ENCODE measurements at places on chromosomes 13 and 19.
A peak's percentile ranks its signal among the peaks of the same experiment; 100 is the strongest.

DNA sequence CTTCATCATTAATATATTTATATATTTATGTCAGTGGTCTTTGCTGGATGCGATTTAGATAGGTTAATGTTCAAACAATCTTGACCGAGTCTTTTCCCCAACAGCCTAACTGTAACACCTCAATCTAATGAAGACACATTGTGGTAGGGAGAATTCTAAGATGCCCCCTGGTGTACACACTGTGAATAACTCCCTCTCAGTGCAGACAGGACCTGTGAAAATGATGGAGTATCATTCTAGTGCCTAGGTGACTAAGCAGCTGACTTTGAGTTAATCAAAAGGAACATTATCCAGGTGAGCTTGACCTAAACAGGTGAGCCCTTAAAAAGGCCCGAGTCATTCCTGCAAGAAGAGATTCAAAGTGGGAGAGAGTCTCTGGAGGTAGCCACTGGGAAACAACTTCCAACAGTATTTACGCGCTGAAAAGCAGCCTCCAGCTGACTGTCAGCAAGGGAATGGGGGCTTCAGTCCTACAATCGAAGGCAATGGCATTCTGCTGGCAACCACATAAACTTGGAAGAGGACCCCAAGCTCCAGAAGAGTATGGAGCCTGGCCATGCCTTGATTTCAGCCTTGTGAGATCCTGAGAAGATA is 28.0 kb upstream of the KBTBD7 start:
- peak; percentile 55 for DNase-seq

- DNase-seq: no peak
These were observed 945 bp downstream of the AMER2 start for GRCh38 chr13:25171170-25171516.

DNA sequence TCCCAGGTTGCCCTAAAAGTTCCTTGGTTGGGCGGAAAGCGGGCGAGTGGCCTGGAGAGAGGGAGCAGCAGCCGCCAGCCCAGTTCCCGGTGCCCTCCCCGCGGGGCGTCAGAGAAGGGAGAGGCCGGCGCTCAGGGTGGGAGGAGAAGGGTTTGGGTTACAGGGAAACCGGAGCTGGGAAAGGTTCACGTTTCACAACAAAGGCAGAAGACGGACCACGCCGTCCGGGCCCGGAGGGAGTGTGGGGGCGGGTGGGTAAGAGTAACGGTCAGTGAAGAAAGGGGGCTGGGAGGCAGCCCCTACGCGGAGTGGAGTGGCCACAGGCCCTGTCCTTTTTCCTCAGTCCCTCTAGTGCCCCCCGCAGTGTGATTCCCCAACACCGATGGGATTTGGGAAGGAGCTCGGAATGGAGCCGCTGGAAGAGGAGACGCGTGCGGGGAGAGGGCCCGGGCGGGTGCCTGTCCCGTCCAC is 1.6 kb downstream of the SIX5 start:
- peak; percentile 65 for DNase-seq

- no peak for DNase-seq
These were observed 31.1 kb downstream of the AP1M1 start for GRCh38 chr19:16228637-16229321.

GRCh38 chr13:36190771-36191170 is 23.6 kb downstream of the SOHLH2 start:
- DNase-seq: no peak

GRCh38 chr19:7197760-7198696 is 96.2 kb downstream of the INSR start:
- peak; percentile 64 for DNase-seq

DNA sequence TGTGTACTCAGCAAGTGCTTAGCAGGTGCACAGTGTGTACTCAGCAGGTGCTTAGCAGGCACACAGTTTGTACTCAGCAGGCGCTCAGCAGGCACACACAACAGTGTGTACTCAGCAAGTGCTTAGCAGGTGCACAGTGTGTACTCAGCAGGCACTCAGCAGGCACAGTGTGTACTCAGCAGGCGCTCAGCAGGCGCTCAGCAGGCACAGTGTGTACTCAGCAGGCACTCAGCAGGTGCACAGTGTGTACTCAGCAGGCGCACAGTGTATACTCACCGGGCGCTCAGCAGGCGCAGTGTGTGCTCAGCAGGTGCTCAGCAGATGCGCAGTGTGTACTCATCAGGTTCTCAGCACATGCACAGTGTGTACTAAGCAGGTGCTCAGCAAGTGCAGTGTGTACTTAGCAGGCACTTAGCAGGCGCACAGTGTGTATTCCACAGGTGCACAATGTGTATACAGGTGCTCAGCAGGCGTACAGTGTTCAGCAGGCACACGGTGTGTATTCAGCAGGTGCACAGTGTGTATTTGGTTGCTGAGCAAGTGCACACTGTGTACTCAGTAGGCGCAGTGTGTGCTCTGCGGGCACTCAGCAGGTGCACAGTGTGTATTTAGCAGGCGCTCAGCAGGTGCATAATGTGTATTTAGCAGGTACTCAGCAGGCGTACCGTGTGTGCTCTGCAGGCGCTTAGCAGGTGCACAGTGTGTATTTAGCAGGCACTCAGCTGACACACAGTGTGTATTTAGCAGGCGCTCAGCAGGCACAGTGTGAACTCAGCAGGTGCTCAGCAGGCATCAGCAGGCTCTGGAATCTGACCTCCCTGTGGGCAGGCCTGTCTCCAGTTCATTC is 15.1 kb downstream of the CRTC1 start:
- DNase-seq: no peak

GRCh38 chr19:16373532-16373931 is 48.9 kb downstream of the KLF2 start:
- no peak for DNase-seq

- no peak for DNase-seq
These were observed 12.3 kb upstream of the ZNF180 start for GRCh38 chr19:44512326-44513298.

DNA sequence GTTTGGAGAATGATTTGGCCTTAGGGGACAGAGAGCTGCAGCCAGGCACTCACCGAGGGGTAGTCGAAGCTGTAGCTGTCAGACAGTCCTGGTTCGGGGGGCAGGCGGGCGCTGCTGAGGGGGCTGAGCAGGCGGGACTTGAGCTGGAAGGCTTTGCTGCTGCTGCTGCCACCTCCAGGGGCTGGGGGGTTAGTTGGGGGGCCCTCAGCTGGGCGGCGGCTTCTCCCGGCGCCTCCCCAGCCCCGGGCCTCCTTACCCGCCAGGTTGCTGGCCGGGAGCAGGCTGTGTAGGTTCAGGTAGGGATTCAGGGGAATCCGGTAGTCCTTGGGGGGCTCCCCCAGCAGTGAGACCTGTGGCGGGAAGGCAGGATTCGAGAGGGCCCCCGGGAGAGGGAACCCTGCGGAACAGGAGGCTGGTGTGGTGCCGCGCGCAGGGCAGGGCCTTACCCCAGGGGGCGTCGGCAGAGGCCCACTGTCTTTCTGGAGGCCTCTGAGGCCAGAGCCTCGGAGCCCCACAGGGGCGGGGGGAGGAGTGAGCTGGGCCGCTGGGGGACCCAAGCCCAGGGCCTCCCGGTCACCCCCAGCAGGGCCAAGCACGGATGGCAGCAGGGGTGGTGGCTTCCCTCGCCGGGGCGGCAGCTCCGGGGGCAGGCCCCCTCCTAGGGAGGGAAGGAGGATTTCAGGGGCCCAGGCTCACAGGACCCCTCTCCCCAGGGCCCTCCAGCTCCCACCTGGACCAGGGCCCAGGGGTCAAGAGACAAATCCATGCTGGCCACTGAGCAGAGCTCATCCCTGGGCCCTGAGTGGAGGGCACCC is 5.0 kb upstream of the FDX2 start:
- no peak for DNase-seq

GRCh38 chr13:46484561-46484960 is 68.4 kb upstream of the LRCH1 start:
- no peak for DNase-seq

GRCh38 chr13:77545626-77546412 is 10.3 kb downstream of the SCEL start:
- DNase-seq: no peak

GRCh38 chr13:83216479-83217245 is 665.6 kb downstream of the SLITRK1 start:
- DNase-seq: no peak

- DNase-seq: no peak
These were observed 161.1 kb downstream of the SLC7A1 start for GRCh38 chr13:29434217-29434945.

DNA sequence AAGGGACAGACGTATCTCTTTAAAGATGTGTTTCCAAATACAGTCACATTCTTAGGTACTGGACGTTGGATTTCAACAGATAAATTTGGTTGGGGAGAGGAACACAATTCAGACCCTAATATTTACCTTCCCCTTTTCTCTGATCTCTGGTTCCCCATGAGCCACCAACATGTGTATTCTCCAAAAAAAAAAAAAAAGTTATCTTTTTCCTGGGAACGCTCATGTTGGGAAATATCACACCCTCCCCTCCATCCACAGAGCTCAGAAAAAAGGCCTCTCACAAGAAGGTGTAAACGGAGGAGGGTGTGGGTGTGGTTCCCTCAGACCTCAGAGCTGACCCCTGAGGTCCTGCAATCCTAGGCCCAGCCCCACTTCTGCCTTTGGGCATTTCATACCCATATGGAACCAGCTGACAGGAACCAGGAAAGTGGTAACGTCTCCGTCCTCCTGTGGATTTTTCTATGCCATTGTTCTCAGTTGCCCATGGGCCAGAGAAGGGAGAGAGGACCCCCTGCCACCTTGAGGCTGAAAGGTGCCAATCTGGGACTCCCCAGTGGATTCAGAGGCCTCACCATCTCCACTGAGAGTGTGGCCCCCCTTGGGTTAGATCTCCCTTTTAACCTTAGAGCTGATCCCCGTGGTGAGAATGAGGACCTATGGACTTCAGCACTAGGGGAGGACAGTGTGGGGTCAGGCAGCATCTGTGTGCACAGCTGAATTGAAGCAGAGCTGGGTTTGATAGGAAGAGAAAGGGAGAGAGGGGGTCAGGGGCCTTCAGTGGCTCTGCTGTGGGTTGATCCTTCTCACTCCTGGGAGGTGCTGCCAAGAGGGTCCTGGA is 8.4 kb upstream of the SIGLEC12 start:
- DNase-seq: no peak

GRCh38 chr19:1549332-1549945 is 18.7 kb downstream of the MEX3D start:
- no peak for DNase-seq

DNA sequence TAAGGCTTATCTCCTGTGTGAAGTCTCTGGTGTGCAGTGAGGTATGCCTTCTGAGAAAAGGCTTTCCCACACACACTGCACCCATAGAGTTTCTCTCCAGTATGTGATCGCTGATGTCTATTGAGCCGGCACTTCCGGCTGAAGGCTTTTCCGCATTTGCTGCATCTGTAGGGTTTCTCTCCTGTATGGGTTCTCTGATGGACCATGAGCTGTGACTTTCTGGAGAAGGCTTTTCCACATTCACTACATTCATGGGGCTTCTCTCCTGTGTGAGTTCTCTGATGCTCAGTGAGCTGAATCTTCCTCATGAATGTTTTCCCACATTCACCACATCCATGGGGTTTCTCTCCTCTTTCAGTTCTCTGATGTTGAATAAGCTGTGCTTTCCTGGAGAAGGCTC is 14.7 kb downstream of the ZNF577 start:
- DNase-seq: no peak

DNA sequence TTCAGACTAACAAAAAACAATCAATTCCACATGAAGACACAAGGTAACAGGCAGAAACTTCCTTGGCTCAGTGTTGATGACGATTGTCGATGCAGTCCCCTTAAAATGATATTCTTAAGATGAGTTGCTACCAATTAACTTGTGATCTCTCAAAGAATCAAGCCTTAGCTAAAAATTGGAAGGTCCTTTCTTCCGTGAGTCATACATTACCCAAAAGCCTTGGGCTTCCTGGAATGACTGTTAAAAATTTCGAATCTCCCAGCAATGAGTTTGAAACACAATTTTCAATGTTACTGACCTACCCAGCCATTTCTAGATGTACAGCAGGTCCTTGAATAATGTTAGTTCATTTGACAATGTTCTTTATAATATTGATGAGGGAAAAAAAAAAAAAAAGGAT is 28.0 kb upstream of the RB1 start:
- no peak for DNase-seq

GRCh38 chr13:33466262-33466661 is 180.7 kb upstream of the STARD13 start:
- DNase-seq: no peak

DNA sequence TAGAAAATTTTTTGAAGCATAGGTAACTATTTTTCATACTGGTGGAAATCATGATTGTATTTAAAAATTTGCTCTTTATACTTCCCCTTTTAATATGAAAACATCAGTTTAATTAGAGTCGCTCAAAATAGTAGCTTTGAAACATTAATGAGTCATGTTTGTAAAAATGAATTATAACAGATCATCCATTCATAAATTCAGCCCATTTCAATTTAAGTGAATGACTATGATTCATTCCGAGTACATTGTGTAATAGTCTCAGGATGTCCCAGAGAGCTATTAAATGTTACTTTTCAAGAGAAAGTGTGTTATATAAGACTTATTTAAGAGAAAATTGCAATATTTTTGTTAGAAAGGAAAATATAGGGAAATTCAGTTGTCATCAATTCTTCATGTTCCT is 111.0 kb downstream of the FNDC3A start:
- DNase-seq: no peak

DNA sequence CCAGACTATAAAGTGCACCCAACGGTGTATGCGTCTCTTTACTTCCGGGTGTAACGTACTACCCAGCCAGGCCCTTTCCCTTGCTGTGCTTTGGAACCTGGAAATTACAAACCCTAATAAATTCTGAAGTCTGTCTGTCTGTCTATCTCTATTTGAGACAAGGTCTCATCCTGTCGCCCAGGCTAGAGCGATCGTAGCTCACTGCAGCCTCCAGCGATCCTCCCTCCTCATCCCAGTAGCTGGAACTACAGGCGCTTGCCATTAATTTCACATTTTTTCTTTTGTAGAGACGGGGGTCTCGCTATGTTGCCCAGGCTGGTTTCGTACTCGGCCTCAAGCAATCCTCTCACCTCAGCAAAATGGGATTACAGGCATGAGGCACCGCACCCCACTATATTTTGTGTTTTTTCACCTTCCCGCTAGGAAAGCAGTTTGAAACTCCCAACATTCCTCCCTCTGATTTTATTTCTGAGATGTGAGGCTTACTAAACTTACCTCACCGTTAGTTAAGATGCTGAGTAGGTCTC is 469 bp upstream of the RNF6 start:
- DNase-seq: no peak

DNA sequence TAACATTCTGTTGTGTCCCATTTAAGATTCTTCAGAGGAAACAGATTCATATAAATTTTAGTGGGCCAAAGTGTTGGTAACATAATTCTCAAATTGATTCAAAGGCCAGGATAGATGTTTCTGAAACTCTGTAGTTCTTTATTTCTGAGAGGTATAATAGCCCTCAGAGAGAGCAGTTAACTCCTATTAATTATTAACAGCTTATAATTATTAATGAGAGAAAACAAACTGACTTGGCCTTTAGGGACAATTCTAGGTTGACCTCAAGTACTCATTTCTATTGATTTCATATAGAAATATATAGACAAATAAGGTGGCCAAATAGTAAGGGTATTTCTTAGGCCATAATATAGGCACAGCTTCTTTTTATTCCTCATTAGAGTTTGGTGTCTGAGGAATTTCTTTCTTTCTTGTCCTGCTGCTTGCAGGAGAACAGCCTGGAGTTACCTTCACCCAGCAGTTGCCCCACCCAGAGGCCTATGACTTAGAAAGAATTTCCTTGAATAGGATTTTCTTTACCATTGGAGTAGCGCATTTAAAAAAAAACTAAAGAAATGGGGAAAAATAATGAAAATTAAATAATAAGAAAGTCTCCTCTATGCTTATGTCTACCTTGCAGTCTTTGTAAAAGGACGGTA is 1430.1 kb upstream of the SPRY2 start:
- DNase-seq: no peak

Data from SW 1271 (cell line).